Peyer's patch (tissue), 4 donors: ENCODE measurements at places on chromosomes 12 and 14. TPM values are rescaled to one million over a fixed set of nuclear protein-coding genes. Genes with fewer than 3 reads are reported as not detected.

The CLEC4C gene
- not detected for total RNA-seq

GRCh38 chr12:95385246-95386035 lies 88.5 kb upstream of the METAP2 start:
- H3K27me3 ChIP-seq: no peaks in the 10 kb centered on the region
- no peaks in the 10 kb centered on the region for H3K36me3 ChIP-seq
- no peaks in the 10 kb centered on the region for H3K4me1 ChIP-seq
- H3K27ac ChIP-seq: no peak overlapping the region
- no peak for DNase-seq

The PRPF39 gene
- 87.5 TPM for total RNA-seq

- H3K4me1 ChIP-seq: no peaks in the 10 kb centered on the region
- H3K4me3 ChIP-seq: no peak overlapping the region
- H3K27me3 ChIP-seq: no peaks in the 10 kb centered on the region
- no peak for DNase-seq
Observed at GRCh38 chr14:20775901-20776300, 5.2 kb upstream of the RNASE6 start.

GRCh38 chr12:40614923-40615322 lies 77.3 kb upstream of the CNTN1 start:
- H3K27ac ChIP-seq: no peak overlapping the region
- H3K27me3 ChIP-seq: no peaks in the 10 kb centered on the region
- H3K4me3 ChIP-seq: no peak overlapping the region

DNA sequence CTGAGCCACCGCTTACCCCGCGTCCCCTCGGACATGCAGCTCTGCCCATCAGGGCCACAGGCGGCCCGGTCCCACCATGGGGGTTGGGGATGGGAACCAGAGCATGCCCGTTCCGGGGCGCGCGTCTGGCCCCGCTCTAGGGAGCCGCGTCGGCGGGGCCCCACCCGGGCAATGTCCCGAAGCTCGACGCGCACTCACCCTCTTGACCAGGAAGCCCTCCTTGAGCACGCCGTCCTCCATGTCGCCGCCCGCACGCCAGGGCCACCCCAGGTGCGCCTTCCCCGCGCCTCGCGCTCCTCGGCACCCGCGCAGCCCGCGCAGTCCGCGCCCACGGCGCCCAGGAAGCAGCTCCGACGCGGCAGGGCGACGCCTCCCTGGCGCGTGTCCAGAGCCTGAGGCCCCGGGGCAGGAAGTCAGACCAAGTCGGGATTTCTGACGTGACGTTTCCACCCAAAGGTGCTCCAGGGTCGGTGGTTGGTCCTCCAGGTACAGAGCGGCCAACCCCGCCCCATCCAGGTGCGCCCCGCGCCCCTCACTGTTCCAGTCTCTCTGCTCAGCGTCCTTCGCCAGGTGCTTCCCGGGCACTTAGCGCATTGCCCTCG lies at the start of gene PLEK2:
PLEK2 (minus strand) TSS at position 346 of the 602 bp plus-strand sequence; CDS start at position 240, 106 bp downstream.
- H3K4me1 ChIP-seq: peaks cover 9% of the 10 kb centered on the region
- no peaks in the 10 kb centered on the region for H3K36me3 ChIP-seq
- peak; percentile 88 for DNase-seq
- no peaks in the 10 kb centered on the region for H3K27me3 ChIP-seq
- H3K27ac ChIP-seq: peak within 1 kb of the TSS; percentile 57

The SIX1 gene
- not detected for total RNA-seq

GRCh38 chr12:79020106-79020505 lies 155.5 kb downstream of the SYT1 start:
- H3K27ac ChIP-seq: no peak overlapping the region
- no peak overlapping the region for H3K4me3 ChIP-seq
- H3K36me3 ChIP-seq: no peaks in the 10 kb centered on the region
- H3K4me1 ChIP-seq: no peaks in the 10 kb centered on the region
- no peaks in the 10 kb centered on the region for H3K27me3 ChIP-seq

DNA sequence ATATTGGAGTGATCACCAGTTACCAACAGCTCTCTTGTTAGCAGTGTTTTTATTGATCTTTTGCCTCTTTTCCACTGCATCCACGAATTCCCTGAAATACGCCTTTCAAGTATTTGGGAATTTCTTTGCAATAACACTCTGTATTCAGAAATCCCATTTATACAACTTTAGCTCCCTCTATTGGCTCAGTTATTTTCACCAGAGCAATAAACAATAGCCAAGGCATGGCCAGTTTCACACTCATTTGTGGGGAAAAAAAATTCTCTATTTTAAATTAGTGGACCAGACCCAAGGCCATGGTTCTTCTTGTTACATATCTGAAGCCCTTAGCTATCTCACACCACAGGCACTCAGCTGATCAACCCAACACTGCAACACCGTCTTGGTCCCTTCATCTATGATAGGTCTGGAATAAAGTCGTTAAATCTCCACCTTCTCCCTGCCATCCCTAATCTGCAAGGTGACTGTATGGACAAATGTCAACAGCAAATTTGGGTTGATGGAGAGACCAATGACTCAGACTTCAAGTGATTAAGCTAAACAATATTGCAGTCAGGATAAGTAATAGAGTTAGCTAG lies 92.4 kb upstream of the TMEM260 start:
- H3K4me1 ChIP-seq: no peaks in the 10 kb centered on the region
- no peak overlapping the region for H3K4me3 ChIP-seq
- no peaks in the 10 kb centered on the region for H3K36me3 ChIP-seq
- H3K27me3 ChIP-seq: no peaks in the 10 kb centered on the region
- H3K27ac ChIP-seq: no peak overlapping the region

The SPIC gene
- total RNA-seq: not detected
